Activated T-helper 1 cell treated with anti-CD3 and anti-CD28 coated beads, Interleukin-12 subunit alpha, Interleukin-12 subunit beta, Interleukin-2, Interleukin-4 antibody, amounts not matched to agents 30 ng/mL and 10 ng/mL and 1 ng/mL, durations not matched to agents 14 hours and 24 hours and 36 hours (primary cell): ENCODE measurements at places on chromosomes 12 and 14. TPM values are rescaled to one million over a fixed set of nuclear protein-coding genes. Genes with fewer than 3 reads are reported as not detected.

GRCh38 chr14:100350276-100350926 is 27.3 kb downstream of the SLC25A47 start:
- no peak for DNase-seq

- no peak for DNase-seq
These were observed 53.1 kb downstream of the BRMS1L start for GRCh38 chr14:35879151-35879648.

- no peak for DNase-seq
These were observed 213.1 kb upstream of the RTL1 start for GRCh38 chr14:101116486-101117130.

DNA sequence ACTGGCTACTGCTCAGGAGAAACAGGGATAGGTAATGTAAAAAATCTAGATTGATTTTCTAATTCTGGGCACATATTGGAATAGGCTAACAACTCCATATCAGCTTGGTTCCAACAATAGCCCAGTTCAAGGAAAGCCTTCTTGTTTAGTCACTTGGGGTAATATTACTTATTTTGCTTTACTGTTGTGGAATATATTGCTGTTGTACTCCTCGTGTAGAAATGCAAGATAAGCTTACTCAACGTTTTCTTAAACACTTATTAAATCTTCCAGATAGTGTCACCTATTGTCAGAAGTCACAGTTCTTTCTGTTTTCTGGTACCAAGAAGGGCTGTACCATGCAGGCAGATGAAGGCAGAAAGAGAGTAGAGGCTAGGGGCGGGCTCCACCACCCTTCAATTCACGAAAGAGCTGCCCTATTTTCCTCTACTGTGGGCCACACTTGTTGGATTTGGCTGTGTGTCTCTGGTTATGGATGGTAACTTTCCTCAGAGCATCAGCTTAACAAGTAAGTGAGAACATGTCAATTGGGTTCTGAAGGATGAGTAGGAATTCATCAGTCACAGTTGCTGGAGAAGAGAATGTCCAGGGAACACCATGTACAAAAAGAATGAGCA is 38.0 kb downstream of the CLMN start:
- DNase-seq = no peak

DNA sequence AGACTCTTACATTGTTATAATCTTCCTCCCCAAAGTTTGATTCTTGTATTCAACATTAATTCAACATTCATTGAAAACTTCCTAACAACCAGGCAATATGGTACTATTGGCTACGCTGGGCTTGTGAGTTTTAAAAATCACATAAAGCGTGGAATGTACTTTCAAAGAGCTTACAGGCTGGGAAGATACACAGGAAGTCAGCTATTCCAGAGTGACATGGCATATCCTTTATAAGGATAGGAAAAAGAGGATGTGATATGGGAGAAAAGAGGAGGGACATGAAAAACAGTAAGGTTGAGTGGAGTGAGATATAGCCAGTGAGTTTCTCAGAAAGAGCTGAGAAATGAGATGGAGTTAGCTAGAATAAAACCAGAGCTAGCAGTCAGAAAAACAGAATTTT is 103.6 kb upstream of the ATF7IP start:
- no peak for DNase-seq

DNA sequence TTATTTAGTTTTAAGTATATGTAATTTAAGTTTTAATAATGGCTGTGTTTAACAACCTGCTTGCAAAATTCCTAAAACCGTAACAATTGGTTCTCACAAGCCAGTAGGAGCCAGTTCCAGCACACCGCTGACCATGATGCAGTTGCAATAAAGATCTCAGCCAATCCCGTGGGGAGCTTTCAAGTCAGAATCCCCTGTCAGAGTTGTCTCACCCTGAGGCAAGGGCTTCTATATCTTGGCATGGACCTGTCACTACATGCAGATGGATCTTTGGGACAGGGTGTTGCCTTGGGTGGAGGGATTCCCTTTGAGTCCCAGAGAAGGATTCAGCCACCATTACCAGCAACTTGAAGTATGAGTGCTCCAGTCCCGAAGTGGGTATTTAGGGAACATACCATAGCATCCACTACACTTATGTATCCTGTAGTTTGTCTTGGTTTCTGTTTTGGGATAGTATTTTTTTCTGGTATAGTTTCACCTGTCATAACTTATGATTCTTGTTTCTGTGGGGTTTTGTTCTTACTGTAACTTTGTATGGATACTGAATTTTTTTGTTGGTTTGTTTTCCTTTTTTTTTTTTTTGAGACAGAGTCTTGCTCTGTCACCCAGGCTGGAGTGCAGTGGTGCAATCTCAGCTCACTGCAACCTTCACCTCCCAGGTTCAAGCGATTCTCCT is 30.1 kb upstream of the LIMA1 start:
- DNase-seq = no peak

DNA sequence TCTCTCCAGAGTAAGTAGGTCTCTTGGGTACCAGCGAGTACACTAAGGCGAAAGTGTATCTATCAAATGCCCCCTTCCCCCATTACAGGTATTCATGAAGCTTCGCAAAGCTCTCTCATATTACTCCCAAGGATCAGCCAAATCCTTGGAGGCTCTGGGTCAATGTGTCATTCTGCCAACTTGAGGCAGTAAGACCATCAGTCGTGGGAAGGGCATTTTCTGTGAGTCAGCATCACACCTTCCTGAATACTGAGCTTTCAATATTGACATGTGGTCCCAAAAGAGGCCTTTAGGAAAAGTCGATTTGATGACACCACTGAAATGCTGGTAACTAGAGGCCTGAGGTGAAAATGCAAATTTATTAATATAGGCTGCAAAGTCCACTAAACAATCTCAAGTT is 323.9 kb downstream of the LRIG3 start:
- no peak for DNase-seq

DNA sequence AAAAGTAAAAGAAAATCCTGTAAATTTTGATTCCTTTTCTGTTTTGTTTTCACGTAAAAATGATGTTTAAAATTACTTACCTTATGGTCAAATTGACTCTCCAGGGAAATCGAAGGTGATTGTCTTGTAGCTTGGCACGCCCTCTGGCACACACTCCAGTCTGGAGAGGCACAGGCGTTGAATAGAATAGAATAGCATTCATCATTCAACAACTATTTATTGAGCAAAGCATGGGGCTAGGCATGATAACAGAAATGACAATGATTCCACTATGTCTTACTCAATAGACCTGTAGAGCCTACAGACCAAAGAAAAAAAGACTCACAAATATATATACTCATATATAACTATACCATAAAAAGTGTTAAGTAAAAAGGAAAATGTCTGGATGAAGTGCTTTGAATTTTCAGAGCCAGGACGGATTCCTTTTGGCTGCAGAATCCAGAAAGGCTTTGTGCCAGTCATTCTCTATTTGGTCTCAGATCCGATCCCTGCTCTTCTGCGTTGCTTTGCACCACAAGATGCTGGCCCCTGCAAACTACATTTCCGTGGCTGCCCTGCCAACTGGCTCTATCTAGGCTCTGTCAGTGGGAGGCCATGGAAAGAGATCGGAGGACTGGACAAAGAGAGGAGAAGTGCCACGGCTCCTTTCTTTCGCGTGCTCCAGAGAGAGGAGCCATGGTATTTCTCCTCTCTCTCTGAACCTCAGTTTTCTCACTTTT is 231.8 kb downstream of the CRADD start:
- DNase-seq = no peak

- DNase-seq = peak; percentile 9
These were observed 28.2 kb downstream of the GTF2A1 start for GRCh38 chr14:81192594-81192993.

- no peak for DNase-seq
These were observed 12.2 kb downstream of the AGAP2 start for GRCh38 chr12:57726151-57726883.

- no peak for DNase-seq
These were observed 450.6 kb downstream of the ZFP36L1 start for GRCh38 chr14:68342216-68342763.

SLC8B1 gene
- 21.2 TPM in 2 replicates for total RNA-seq

ART4 gene
- not detected in 2 replicates for total RNA-seq

INHBC gene
- total RNA-seq = 0.15 TPM in 1 of 2 replicates, not detected in the other

LRFN5 gene
- total RNA-seq = not detected in 2 replicates

OVCH1 gene
- total RNA-seq = not detected in 2 replicates

TMTC1 gene
- total RNA-seq = 0.49 and 0.57 TPM in 2 replicates

ERBB3 gene
- 0.51 and 0.65 TPM in 2 replicates for total RNA-seq

GLIPR1L2 gene
- not detected in 2 replicates for total RNA-seq

SLC38A4 gene
- total RNA-seq = not detected in 2 replicates
